ENCODE measurements at places on chromosomes 6 and 20.

DNA sequence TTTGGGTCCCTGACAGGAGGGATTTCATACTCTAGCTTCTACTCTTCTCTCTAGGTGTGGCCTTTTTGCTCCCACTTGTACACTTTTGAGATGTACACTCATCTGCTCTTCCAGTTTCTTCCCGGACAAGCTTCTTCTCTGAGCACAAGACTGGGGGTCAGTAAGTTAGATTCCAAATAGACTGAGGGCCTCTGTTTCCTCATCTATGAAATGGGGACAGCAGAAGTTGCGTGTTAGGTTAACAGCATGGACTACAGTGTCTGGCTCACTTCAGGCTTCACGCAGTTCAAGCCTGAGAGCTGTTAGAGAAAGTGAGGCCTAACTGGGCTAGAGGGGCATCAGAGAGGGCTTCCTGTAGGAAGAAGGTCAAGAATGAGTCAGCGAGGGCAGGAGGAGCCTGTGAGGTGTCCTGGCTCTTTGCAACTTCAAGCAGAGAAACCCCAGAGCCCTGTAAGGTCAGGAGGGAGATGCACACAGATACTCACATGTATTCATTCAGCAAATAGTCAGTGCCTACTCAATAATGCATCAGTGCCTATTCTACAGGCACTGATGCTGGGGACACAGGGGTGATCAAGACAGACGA is 20.6 kb downstream of the XKR7 start:
- no peak for DNase-seq

DNA sequence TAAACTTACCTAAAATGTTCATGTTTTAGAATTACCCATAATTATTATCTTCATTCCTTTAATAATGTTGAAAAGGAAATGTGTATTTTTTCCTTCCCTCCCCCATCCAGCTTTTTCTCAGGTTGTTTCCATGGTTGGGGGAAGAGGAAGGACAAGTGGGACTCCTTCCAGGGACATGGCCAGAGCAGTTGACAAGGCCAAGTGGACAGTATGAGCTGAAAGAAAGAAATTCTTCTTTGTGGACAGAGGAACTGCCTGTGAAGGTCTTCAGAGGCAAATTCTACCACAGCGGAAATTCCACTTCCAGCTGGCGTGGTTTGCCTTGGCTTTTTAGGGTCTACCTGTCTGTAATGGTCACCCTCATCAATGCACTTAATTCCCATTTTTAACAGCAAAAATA is 33.8 kb downstream of the RIN2 start:
- no peak for DNase-seq

GRCh38 chr6:14100138-14100537 is 17.4 kb upstream of the CD83 start:
- no peak for DNase-seq

DNA sequence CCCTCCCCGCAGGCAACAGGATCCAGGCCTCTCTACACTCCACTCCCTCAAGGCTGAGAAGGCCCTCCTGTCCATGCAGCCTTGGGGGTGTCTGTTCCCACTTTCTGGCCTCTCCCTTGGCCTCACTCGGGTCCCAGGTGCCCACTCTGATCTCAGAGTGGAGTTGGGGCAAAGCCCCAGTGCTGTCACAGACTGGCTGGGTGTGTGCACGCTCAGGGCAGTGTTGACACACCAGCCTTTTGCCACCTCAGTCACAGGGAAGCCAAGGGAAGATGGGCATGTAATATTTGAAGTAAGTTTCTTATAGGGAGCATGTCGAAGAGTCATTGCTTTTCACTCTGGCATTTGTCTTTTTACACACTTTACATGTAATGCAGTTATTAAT is 44.9 kb downstream of the HLA-DRA start:
- DNase-seq = no peak

GRCh38 chr6:56515081-56515905 is 127.4 kb downstream of the DST start:
- DNase-seq = no peak

DNA sequence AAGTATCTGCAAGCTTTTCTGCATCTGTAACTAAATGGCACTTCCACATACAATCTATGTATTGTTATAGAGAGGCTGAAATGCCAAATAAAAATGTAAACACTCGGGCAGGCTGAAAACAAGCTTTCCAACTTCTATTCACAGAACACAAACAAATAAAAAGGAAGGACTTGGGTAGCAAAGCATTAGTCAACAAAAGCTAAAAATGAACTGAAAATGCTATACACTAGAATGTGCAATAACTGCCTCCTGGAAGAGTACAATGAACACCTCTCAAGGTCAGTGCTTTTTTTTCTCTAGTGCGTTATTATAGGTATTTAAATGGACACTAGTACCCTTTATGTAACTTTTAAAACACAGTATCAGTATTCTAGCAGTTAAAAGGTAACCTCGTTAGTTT is 31.4 kb downstream of the STK38 start:
- DNase-seq = no peak

- no peak for DNase-seq
Observed at GRCh38 chr20:1567392-1568162, 10.1 kb upstream of the SIRPD start.

DNA sequence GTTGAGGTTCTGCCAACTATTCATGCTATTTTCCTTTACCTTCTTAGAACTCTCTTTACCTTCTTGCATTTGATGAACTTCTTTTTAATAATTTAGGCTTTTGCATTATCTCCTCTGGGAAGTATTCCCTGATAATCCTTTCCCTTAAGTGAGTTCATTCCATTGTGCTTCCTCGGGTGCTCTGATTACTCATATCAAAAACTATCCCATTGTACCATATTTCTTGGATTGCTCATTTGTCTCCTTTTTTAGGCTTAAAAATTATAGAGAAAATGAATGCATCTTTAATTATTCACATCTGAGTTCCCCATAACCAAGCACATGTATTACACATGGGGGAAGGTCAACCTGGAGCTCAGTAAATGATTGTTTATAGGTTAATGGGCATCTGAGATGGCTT is 2.5 kb downstream of the CALHM4 start:
- no peak for DNase-seq

- no peak for DNase-seq
Observed at GRCh38 chr6:159858259-159858658, 32.5 kb upstream of the MAS1 start.

DNA sequence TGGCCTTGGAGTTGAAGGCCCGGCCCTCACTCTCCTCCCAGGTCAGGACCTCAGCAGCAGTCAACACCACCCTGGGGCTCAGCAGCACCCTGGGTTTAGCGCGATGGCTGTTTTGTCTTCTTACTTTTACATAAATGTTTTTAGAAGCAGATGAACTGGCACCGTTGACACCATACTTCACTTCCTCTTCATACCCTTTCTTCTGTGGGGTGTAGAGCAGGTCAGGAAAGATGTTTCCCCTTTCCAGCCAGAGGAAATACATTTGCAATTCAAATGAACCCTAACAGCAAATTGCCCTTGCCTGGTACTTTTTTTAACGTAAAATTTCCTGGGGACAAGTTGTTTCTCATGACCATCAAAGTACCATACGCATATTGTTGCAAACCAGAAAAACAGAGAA is 54.7 kb upstream of the SNX9 start:
- no peak for DNase-seq

DNA sequence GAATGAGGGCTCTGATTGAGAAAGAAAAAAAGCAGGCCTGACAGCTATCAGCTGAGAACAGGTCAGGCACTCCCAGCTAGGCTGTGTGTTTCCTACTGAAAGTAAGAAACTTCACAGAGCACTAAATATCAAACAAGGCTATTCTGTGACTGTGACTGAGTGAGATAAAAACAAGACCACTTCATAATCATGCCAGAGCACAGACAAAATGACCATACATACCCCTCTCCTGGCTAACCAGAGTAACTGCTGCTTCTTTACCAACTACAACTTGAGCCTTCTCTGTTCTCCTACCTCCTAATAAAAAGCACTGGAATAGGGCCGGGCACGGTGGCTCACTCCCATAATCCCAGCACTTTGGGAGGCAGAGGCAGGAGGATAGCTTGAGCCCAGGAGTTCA is 6.8 kb upstream of the BTN1A1 start:
- DNase-seq = no peak

GRCh38 chr20:6708010-6708409 is 59.5 kb upstream of the BMP2 start:
- DNase-seq = no peak

DNA sequence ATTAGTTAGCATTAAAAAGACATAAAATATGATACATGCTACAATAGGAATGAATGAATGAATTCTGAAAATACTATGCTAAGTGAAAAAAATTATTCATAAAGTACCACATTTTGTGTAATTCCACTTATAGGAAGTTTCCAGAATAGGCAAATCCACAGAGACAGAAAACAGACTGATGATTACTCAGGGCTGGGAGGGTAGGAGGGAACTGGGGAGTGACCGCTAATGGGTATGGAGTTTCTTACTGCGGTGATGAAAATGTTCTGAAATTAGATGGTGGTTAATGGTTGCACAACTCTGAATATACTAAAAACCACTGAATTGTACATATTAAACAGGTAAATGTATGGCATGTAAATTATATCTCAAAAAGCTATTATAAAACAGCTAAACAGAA is 22.6 kb downstream of the FERMT1 start:
- DNase-seq = no peak

DNA sequence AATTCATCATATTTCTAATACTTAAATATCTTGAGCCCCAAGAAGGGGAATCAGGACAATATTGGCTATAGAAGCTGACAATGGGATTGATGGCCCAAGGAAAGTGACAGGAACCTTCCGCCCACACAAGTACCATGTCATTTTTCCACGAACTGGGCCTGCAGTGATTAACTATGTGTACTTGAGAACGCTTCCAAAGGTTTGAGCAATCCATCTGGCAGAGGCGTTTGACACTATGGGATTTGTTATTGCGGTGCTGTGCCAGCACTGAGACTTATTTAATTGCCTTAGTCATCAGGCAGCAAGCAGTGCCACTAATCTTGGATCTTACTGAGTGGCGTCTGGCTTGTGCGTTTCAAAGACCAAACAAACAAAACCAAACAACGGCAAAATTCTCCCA is 135.6 kb upstream of the UST start:
- DNase-seq = no peak

DNA sequence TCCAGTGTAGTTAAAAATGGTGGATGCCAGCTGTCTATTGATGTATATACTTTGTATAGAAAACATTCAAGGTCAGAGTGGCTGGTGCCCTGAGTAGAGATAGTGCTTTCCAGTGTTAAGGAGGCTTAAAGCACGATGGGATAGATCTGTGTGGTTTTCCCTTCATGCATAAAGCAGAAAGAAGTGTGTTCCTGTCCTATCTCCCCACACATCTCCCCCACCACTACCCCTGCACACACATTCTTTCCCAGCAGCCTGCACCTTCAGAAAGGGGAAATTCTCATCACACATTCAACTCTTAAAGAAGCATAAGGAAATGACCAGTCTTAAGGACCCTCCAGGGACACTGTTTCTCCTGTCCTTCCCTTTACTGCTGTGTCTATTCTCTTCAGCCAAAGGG is 221.7 kb upstream of the TAB2 start:
- no peak for DNase-seq

GRCh38 chr6:131029626-131030297 is 33.3 kb downstream of the EPB41L2 start:
- no peak for DNase-seq

DNA sequence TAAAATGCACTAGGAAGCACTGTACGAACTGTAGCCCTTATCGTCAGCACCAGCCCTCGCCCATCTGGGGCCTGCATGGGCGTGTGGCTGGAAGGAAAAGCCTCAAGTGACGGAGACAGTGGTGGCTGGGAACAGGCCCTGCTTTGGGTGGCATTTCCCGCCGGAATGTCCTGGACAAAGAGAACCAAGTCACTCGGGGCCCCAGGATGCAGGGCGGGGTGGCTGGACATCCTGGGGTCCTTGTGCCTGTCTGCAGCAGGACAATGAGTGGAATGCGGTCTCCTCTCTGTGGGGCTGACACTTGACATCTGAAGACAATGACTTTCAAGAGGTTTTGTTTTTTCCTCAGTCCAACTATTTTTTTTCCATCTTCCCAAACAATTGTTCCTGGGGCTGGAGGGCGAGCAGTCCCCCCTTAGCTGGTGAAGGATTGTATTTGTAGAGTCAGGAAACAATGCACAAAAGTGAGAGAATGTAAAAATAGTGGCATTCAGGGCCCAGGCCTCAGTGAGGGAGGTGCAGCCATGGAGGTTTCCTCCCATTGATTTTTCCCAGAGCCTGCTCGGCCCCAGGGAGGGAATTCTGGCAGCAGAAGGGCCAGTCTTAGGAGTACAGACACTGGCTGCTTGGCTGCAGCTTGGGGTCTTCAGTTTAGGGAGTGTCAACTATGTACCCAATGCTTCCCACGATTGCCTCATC is 64.4 kb downstream of the PREX1 start:
- no peak for DNase-seq

- DNase-seq = no peak
Observed at GRCh38 chr6:150573041-150573681, 26.5 kb upstream of the PLEKHG1 start.

- no peak for DNase-seq
Observed at GRCh38 chr6:106564476-106564875, 64.8 kb downstream of the RTN4IP1 start.

DNA sequence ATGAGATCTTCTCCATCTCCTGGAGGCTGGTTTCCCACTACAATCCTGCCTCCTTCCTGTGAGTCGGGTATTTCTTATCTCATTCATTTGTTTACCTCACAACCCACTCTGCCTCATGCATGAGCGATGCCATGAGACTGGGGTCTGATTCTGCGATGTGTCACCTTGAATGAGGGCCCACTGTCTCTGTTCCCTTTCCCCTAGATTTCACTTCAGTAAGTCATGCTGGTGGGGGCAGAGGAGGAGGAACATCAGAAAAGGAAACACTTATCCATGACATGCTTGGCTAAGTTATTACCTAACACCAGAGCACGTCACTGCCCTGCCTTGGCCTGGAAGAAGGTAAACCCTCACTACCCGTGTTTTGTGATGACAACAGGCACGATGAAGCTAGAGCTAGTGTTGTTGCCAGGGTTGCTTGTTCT is 337.4 kb upstream of the PRDM1 start:
- DNase-seq = no peak

DNA sequence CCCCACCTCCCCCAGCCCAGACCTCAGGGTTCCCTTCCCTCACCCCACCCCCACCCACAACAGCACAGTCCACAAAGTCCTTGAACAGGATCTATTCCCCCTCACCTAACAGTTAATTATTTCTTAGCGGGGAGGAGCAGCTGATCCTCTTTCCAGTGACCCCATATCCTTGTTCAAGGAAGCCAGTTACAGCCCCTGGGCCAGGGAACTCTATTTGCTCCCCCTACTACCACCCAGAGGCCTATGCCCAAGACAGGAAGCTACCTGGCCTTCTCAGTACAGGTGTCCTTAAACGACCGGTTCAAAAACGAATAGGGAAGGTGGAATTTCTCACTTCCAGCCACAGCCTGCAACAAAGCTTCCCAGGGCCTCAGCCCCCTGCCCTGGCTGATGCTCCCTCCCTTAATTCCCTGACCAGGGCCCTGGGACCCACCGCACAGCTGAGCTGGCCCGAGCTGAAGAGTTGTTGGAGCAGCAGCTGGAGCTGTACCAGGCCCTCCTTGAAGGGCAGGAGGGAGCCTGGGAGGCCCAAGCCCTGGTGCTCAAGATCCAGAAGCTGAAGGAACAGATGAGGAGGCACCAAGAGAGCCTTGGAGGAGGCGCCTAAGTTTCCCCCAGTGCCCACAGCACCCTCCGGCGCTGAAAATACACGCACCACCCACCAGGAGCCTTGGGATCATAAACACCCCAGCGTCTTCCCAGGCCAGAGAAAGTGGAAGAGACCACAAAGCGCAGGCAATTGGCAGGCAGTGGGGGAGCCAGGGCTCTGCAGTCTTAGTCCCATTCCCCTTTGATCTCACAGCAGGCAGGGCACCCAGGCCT is 778 bp downstream of the MCCD1 start:
- DNase-seq = no peak

- no peak for DNase-seq
Observed at GRCh38 chr6:143236151-143236798, 175.6 kb downstream of the AIG1 start.

- DNase-seq = no peak
Observed at GRCh38 chr6:6392214-6393068, 72.0 kb upstream of the F13A1 start.

Data from activated T-helper 1 cell treated with Interleukin-2 at 50 U/mL for 16 hours (primary cell).